ENCODE measurements at places on chromosomes 12 and 14.
A peak's percentile ranks its signal among the peaks of the same experiment; 100 is the strongest.

GRCh38 chr12:93154753-93155480, 222.8 kb upstream of the NUDT4 start:
- no peak for DNase-seq
- H3K36me3 ChIP-seq = no peaks in the 10 kb centered on the region
- H3K27ac ChIP-seq = no peak overlapping the region
- no peaks in the 10 kb centered on the region for H3K27me3 ChIP-seq
- H3K4me1 ChIP-seq = no peaks in the 10 kb centered on the region

GRCh38 chr12:41055875-41056577, 132.1 kb upstream of the PDZRN4 start:
- H3K27me3 ChIP-seq = no peaks in the 10 kb centered on the region
- no peak for DNase-seq
- H3K36me3 ChIP-seq = no peaks in the 10 kb centered on the region
- H3K27ac ChIP-seq = no peak overlapping the region
- H3K4me1 ChIP-seq = no peaks in the 10 kb centered on the region
- no peak overlapping the region for H3K4me3 ChIP-seq

DNA sequence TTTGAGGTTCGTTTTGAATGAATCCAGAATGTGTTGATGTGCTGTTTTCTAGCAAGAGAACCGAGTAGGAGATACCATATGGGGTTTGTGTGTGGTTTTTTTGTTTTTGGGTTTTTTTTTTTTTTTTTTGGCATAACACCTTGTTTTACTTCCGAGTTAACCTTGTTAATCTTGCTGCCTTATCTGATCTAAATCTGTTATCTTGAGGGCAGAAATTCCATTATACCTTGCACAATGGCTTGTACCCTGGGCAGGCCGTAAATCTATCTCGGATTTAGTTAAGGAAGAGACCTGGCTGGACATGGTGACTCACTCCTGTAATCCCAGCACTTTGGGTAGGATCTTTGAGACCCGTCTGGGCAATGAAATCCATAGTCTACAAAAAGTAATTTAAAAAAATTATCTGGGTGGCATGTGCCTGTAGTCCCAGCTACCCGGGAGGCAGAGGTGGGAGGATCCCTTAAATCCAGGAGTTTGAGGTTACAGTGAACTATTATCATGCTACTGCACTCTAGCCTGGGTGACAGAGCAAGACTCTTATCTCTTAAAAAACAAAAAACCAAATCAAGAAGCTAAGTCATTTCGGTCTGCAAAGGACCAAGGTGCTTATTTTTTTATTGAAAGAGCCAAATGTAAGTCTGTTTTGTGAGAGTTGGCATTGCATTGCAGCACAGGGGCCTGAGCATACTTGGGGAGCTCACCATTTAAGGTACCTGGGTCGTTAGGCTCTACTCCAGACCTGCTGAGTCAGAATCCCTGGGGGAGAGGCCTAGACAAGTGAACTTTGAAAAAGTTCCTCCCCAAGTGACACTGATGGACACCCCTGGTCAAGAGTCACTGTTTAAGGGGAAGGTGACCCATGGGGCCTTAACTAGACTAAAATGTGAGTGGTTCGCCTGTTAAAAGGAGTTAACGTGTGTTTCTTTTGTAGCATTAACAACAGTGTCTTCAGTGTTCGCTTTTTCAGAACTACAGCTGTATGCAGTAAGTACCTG, 6.7 kb downstream of the DLST start:
- no peaks in the 10 kb centered on the region for H3K27me3 ChIP-seq
- H3K27ac ChIP-seq = no peak overlapping the region
- no peaks in the 10 kb centered on the region for H3K36me3 ChIP-seq
- peaks cover 32% of the 10 kb centered on the region for H3K4me1 ChIP-seq
- no peak for DNase-seq

DNA sequence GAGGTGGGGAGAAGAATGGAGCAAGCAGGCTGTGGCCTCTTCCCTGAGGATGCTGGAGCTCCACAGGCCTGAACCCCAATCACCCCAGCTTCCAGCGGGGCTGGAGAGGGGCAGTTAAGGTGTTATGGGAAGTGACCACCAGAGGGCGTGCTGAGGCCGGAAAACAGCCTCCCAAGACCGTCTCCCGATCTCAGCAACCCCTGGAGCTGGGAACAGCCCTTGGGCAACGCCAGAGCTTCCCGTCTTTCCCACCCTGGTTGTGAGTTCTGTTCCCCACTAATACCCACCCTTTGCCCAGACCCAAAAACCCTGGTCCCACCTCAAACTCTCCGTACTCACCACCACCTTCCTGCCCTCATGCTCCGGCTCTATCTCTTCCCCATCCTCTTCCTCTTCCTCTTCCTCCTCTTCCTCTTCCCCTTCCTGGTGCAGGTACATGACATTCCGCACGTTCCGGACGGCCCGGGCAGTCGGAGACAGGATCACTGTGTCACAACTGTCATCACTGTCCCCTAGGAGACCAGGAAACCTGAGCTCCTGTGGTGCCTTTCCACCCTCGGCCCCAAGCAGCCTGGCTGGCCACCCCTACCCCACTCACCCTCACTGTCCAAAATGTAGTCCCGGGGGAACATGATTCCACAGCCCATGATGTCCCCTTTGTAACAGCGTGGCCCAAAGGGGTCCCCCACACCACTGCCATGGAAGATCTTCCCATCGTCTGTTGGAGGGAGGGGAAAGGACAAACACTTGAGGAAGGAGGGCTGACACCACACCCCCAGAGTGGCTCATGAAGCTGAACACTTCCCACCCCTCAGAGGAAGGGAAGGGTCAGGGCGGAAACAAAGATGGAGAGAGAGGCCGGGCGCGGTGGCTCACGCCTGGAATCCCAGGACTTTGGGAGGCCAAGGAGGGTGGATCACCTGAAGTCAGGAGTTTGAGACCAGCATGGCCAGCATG, 12.9 kb downstream of the SPRYD3 start:
- H3K27ac ChIP-seq = peak overlapping the region; percentile 99
- no peaks in the 10 kb centered on the region for H3K27me3 ChIP-seq
- H3K36me3 ChIP-seq = no peaks in the 10 kb centered on the region
- no peak for DNase-seq
- peaks cover 100% of the 10 kb centered on the region for H3K4me1 ChIP-seq

DNA sequence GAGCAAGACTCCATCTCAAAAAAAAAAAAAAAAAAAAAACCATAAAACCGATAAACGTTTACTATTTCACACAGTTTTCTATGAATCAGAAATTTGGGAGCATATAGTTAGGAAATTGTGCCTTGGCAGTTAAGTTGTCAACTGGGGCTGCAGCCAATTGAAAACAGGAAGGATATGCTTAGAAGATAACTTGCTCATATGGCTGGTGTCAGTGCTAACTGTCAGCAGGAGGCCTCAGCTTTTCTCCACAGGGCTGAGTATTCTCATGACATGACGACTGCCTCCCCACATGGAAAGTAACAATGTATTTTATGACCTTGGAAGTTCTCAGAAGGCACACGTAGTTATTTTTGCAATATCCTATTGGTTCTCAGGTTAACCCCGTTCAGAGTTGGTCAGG, 29.6 kb upstream of the OR5AU1 start:
- H3K27ac ChIP-seq = peak overlapping the region; percentile 66
- peaks cover 11% of the 10 kb centered on the region for H3K4me1 ChIP-seq
- H3K27me3 ChIP-seq = no peaks in the 10 kb centered on the region

DNA sequence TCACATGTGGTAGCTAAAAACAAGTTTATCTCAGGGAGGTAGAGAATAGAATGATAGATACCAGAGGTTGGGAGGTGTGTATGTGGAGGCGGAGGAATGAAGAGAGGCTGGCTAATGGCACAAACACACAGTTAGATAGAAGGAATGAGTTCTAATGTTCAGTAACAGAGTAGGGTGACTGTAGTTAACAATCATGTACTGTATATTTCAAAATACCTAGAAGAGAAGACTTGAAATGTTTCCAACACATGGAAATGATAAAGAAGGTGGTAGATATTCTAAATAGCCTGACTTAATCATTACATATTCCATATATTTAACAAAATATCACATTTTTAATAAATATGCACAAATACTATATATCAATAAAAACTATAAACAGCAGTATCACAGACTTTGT, 8.9 kb upstream of the IFNG-AS1 start:
- H3K27ac ChIP-seq = no peak overlapping the region
- H3K27me3 ChIP-seq = no peaks in the 10 kb centered on the region
- no peak for DNase-seq
- no peaks in the 10 kb centered on the region for H3K4me1 ChIP-seq

GRCh38 chr14:55084401-55085059, 33.1 kb downstream of the MAPK1IP1L start:
- no peaks in the 10 kb centered on the region for H3K4me1 ChIP-seq
- H3K27me3 ChIP-seq = no peaks in the 10 kb centered on the region
- no peak for DNase-seq

DNA sequence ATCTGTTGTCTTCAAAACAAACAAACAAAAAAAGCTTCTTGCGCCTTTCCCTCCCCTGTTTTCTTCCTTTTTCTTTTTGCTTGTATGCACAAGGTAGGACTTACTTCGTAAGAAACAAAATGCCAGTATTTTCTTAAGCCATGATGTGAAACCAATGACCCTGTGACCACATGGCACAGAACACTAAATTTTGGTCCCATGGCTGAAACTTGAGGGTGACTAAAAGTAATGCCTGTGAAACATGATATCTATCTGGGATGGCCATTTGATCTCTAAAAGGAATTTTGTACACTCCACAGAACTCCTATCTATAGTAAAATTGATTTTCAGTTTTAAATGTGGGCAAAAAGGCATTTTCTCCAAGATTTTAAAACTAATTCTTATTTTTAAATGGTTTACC, 63.6 kb downstream of the PAPOLA start:
- DNase-seq = no peak
- no peak overlapping the region for H3K4me3 ChIP-seq
- no peaks in the 10 kb centered on the region for H3K27me3 ChIP-seq
- H3K4me1 ChIP-seq = no peaks in the 10 kb centered on the region
- H3K27ac ChIP-seq = no peak overlapping the region

GRCh38 chr12:72141381-72141780, 130.8 kb upstream of the TRHDE start:
- no peak for DNase-seq
- no peaks in the 10 kb centered on the region for H3K36me3 ChIP-seq
- no peak overlapping the region for H3K4me3 ChIP-seq
- H3K27me3 ChIP-seq = no peaks in the 10 kb centered on the region

GRCh38 chr14:104657101-104657524, 32.3 kb upstream of the INF2 start:
- DNase-seq = no peak
- H3K4me3 ChIP-seq = no peak overlapping the region

DNA sequence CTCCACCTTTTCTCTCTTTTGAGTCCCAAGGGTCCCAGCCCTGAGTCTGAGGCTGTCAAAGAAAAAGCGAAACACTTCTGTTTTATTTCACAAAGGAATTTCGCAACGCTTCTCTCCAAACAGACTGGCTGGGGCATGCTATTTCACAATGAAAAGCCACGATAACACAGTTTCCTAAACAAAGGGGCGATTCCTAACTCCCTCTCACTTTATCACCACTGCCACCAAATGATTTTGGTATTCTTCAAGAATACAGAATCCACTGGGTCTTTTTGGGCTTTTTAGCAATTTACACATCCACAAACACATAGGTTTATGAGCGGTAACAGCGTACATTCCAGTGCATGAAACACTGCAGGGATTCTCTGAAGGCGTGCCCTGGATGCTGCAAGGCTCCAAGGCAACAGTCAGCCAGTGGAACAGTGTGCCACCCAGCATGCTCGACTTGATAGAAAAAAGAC, 161.2 kb downstream of the DAD1 start:
- no peak overlapping the region for H3K4me3 ChIP-seq
- no peak for DNase-seq
- H3K27ac ChIP-seq = no peak overlapping the region
- peaks cover 17% of the 10 kb centered on the region for H3K4me1 ChIP-seq
- H3K27me3 ChIP-seq = no peaks in the 10 kb centered on the region

Measured in tibial nerve (tissue), 4 donors.